ENCODE measurements at places on chromosomes 2 and 18.

- no peak for DNase-seq
Observed at GRCh38 chr2:163185160-163185559, 346.6 kb upstream of the KCNH7 start.

- no peak for DNase-seq
Observed at GRCh38 chr2:50018921-50019320, 864.6 kb upstream of the FSHR start.

- DNase-seq = no peak
Observed at GRCh38 chr2:68448671-68449653, 18.1 kb downstream of the FBXO48 start.

DNA sequence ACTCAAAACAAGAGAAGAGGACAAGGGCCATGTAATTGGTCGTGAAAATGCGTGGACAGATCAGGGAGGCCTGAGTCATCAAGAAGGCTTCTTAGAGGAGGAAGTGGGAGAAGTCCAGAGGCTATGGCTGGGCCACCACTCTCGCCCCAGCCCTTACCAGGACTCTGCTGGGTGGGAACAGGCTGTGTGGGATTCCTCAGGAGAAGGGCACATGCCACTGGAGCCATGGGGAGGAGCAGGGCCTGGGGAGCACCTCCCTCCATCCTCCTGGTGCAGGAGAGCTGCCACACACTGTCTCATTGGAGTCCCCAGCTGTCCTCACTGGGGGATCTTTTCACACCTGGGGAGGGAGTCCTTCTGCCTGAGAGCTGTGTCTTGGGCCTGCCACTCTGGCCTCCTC is 9.4 kb upstream of the RALB start:
- no peak for DNase-seq

- no peak for DNase-seq
Observed at GRCh38 chr2:41410011-41410410, 637.8 kb upstream of the PKDCC start.

DNA sequence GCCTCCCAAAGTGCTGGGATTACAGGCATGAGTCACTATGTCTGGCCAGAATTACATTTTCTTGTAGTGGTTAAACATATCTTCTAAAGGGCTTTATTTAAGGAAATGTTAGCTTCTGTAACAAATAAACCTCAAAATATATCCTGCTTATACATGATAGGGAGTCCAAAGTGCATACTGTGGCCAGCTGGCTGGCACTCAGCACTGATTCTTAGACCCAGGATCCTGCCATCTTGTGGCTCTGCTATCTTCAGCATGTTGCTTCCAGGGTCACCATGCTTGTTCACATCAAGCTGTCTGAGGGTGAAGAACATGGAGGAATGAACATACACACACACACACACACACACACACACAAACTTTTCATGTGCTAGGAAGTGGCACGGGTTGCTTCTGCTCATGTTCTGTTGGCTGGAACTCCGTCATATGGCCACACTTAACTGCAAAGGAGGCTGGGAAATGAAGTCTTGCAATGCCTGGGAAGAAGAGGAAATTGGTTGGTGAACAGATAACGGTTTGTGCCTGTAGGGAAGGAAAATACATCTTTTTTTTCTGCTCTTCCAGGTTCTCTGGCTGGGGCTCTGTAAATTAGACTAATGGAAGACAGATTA is 40.0 kb downstream of the NPPC start:
- no peak for DNase-seq
